Stimulated activated CD4-positive, alpha-beta T cell treated with anti-CD3 and anti-CD28 coated beads, Interleukin-15, amount 100 ng/mL, for 24 hours (primary cell): ENCODE measurements at places on chromosomes 5 and 9.

DNA sequence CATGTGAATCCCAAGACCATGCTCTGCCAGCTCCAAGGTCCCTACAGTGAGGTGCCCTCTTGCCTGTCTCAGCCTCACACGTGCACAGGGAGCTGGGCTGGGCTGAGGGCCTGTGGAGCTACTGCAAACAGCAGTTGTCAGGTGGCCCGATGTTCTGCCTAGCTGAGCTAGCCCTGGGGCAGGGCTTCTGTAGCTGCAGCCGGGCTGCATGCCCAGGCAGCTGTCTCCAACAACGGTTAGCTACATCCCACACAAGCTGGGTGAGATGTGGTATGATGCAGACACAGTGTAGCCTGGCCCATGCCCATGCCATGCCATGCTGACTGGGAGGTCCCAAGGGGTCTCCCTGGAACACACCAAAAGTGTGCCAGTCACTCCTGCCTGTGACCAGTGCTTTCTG lies 62.0 kb downstream of the MACROH2A1 start:
- no peak for DNase-seq

DNA sequence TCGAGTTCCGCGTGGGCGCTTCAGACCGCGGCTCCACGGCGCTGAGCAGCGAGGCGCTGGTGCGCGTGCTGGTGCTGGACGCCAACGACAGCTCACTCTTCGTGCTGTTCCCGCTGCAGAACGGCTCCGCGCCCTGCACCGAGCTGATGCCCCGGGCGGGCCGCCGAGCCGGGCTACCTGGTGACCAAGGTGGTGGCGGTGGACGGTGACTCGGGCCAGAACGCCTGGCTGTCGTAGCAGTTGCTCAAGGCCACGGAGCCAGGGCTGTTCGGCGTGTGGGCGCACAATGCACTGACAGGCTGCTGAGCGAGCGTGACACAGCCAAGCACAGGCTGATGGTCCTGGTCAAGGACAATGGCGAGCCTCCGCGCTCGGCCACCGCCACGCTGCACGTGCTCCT lies 3.7 kb upstream of the PCDHB15 start:
- no peak for DNase-seq

DNA sequence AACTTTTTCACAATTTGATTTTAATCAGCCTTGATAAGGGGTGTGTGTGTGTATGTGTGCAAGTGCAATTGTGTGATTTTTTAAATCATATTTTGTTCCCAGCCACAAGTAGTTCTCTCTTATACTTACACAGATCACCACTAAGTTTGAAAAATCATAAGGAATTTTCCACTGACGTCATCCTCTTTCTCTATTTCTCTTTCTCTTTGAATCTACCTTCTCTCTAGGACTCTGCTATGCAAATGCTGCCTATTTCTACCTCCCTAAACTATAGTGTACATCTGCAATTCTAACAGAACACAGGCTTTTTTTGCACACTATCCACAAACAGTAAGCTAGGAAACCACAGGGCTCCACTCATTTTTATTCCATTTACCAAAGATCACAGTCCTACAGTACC lies 254.6 kb upstream of the CYLC2 start:
- no peak for DNase-seq

GRCh38 chr5:144247131-144247530 lies 76.5 kb downstream of the KCTD16 start:
- DNase-seq, result no peak

DNA sequence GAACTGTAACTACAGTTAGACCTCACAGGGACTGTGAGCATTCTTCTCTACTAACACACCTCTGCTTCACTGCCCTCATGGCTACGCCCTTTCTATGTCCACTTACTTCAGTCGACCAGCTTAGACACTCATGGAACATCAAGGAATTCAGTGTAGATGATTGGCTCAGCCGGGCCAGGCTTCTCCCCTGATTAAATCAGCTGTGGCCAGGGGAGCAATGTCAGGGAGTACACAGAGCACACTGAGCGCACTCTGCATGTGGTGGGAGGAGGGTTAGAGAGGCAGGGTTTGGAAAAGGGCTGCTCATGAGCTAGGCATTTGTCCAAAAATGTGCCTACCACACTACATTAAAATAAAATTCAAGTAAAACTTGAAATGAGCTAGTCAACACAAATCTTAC lies 400.5 kb downstream of the ARRDC3 start:
- DNase-seq, result no peak

DNA sequence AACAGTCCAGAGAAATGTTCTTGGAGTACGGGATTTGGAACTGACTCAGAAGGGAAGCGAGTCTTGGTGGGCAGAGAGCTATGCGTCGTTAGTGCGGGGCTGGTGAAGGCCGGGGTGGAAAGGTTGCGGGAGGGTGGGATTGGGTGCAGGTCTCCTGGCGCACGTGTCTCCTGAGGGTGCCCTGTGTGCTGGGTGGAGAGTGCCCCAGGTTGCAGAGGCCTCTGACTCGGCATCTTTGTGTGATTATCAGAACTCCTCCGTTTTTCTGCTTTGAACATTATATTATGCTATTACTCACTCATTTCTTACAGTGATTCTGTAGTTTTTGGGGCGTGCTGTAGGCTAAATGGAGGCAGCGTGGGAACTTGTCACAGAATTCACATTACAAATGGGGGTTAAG lies 11.4 kb downstream of the CEP72 start:
- DNase-seq, result no peak
